SK-N-DZ (cell line): ENCODE measurements at places on chromosomes 16 and 17.
A peak's percentile ranks its signal among the peaks of the same experiment; 100 is the strongest.

- no peak for DNase-seq
These were observed 52.1 kb upstream of the SLC12A3 start for GRCh38 chr16:56812884-56813283.

GRCh38 chr17:41777574-41778188, 8.8 kb downstream of the JUP start:
- no peak for DNase-seq

DNA sequence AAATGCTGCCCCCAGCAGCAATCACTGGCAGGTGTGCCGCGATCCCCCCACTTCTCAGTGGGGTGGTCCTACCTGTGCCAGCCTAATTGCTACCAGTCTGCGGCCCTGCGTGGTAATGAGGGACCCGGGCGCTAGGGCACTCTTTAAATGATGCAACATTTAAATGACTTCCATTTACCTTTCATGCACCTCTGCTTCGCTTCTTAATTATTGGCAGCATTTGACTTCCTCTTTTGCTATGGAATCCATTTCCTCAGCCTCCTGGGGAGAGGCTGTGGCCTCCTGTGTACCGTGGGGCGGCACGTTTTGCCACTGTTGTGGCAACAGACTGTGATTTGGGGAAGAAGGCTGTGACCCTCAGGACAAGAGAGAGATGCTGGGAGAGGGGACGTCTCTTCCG, 86.1 kb downstream of the RPA1 start:
- no peak for DNase-seq

DNA sequence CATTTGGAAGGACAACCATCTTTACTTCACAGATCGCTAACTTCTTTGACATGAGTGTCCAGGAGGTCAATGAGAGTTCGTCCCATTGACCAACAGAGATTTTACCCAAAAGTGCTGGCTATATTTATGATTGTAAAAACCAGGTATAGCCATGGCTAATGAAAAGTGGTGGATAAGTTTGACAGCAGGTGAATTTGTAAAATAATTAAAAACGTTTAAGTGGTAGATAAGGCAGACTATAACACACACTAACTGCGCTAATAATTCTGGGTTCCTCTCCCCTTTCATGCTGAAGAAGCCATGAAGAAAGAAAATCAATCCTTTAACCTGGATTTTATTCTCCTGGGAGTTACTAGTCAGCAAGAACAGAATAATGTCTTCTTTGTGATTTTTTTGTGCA, at the start of gene OR1A2:
Gene OR1A2, plus strand, starts transcription at position 301 of the 400 bp plus-strand sequence. Its CDS starts 0 bp downstream, at position 301.
- no peak for DNase-seq

DNA sequence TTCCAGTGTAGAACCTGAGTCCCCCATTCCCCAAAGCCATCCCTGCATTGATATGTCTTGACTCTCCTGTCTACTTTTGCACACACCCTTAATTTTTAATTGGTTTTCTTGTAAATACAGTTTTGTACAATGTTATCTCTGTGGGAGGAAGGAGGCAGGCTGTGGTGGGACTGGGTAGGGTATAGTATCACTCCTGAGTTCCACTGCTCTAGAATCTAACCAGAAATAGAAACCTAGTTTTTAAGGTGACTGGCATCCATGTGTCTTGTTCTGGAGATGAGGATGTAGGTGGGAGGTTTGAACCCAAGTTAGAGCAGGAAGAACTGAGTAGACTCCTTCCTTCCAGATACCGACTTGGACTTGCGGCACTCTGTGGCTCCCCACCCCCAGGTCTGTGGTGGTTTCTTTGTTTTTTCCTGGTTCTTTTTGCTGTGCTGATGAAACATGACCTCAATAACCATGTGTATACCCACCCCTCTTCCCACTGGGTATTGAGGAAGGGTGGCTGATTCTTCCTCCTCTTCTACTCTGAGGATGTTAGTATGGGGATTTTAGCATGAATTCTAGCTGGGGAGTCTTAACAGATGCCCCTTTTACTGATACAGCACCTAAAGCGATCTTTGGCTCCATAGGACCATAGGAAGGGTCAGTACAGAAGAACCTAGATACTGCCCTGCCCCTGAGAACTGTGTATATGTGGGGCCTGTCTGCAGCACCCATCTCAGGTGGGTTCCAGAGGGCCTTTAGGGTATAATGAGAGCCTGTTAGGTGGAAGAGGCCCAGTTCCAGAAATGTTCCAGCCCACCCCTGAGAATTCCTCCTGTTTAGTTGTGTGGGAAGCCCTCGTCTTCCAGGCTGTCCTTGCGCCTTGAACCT, 48.7 kb downstream of the SF3B3 start:
- DNase-seq: no peak

DNA sequence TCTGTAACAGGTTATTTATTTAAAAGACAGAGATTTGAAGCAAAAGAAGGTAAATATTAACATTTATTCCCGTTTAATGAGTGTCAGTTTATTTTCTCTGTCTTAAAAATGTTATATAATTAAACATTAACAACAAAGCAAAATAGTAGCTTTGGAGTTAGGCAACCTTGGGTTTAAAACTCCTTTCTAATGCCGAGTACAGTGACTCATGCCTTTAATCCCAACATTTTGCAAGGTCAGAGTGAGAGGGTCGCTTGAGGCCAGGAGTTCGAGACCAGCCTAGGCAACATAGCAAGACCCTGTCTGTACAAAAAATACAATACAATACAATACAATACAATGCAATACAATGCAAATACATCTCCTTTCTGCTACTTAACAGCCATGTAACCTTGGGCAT, 128.7 kb downstream of the CHD9 start:
- DNase-seq: no peak

GRCh38 chr17:10151667-10152496, 46.5 kb downstream of the GAS7 start:
- no peak for DNase-seq

- DNase-seq: no peak
These were observed 33.8 kb downstream of the TUBD1 start for GRCh38 chr17:59858932-59859331.

DNA sequence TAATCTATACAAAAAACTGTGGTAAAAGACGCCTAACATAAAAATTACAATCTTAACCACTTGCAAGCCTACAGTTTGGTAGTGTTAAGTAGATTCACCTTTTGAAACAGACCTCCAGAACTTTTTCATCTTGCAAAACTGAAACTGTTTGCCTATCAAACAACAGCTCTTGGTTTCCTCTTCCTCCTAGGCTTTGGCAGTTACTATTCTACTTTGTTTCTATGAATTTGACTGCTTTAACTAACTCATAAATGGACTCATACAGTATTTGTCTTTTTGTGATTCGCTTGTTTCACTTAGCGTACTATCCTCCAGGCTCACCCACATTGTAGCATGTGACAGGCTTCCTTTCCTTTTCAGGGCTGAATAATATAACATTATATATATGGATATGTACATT, 97.0 kb downstream of the PRKCA start:
- no peak for DNase-seq

DNA sequence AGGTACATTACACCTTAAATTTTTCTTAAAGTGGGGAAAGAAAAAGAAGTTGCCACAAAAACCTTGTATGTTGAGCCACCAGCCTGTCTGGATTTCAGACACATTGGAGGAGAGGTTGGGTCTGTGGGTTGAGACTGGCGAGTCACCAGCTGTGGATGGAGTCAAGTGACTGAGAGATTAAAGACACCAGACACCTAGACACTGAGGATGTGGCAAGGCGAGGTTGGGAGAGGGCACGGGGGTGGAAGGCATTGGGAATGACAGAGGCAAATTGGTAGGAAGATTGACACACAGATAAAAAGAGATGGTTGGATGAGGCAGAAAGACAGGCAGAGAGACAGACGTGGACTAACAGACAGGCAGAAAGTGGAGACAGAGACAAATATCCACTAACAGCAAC, 49.6 kb downstream of the KCNJ12 start:
- DNase-seq: no peak

DNA sequence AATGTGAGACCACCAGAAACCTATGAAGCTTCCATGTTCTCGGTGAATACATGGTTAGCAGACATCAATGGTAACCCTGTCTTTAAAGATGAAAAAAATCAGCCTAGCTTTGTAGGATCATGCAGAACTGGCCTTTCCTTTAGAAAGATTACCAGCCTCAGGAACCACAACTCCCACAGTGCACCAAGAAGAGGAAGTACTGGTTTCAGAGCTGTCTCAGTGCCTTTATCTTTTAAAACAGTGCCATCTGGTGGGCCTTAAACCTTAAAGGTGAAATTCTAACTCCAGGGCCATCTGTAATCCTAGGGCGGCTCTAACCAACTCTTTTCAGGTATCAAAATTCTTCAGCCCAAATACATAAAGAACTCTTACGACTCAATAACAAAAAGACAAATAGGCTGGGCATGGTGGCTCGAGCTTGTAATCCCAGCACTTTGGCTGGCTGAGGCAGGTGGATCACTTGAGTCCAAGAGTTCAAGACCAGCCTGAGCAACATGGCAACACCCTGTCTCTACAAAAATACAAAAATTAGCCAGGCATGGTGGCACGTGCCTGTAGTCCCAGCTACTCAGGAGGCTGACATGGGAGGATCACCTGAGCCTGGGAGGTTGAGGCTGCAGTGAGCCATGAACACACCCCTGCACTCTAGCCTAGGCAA, 5.4 kb downstream of the ATPAF2 start:
- DNase-seq: peak; percentile 85

DNA sequence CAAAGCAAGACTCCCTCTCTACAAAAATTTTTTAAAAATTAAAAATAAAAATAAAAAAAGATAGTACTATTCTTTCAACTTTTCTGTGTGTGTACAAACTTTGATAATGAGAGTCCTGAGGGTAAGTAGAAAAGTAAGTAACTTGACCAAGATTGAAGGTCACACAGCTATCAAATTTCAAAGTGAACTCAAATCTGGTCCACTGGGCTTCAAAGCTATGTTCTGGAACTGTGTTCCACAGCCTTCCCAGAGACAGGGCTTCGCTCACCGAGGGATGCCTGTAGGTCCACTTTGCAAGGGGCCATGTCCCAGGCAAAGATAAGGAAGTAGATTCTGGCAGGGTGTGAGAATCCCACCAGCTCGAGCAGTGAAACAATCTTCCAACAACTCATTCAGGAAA, 56.3 kb upstream of the TNRC6A start:
- no peak for DNase-seq

- no peak for DNase-seq
These were observed 10.3 kb downstream of the RSL1D1 start for GRCh38 chr16:11841026-11841425.

GRCh38 chr17:28487881-28488532, 14.6 kb downstream of the SLC13A2 start:
- no peak for DNase-seq

DNA sequence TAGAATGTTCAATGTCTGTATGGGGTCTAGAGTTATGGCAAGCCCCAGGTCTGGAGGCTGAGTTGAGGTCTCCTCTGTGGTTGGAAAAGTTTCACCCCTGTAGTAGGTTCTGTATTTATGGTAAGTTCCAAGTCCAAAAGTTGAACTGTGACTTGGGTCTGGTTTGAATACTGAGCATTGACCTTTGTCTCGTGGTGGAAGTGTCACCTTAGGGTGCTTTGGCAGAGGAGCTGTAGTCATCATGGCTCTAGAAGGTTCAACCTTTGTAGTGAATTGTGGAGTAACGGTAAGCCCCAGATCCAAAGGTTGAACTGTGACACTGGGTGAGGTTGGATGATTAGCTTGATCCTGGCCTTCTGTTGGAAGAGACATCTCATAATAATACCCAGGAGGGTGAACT, 17.6 kb downstream of the RDM1 start:
- DNase-seq: no peak

DNA sequence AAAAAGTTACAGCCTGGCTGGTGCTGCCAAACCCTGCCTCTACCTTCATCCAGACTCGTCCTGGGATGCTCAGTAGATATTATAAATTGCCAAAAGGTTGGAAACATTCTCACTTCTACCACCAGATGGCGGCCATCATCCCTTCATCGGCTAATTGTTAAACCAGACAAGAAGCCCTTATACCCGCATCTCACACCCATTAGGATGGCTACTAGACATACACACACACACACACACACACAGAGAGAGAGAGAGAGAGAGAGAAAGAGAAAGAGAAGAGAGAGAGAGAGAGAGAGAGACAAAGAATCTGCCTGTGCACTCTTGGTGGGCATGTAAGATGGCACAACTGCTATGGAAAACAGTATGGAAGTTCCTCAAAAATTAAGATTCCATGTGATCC, 15.0 kb upstream of the SCIMP start:
- DNase-seq: peak; percentile 81
